AG20443 (cell line): ENCODE measurements at places on chromosomes 7 and 10.

DNA sequence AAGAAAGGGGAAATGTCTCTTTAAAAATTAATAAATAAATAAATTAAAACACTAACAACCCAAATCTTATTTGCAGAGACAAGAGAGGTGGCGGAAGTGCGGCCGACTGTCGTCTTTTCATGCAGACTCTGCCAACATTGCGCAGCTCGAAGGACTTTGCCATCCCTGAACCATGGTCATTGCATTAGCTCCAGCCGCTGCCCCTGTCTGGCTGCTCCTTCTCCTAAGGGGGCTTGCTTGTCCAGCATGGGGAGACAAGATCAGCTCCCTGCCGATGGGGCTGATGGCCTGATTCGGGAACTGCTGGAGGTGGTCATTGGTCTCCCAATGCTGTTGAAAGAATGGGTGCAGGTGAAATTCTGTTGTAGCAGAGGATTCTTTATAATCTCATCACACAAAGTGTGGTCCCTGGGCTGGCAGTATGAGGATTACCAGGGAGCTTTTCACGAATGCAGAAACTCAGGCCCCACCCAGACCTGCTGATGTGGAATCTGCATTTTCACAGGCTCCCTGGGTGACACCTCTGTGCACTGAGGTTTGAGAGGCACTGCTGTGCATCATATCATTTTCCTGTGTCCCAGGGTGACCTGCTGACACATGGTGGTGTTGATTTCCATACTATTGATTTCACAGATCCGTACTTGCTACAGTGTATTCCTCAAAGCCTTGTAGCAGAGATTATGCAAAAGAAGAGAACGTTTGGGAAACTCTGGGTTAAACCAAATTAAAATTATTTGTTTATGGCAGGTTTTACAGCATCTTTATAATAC is 172.4 kb upstream of the ZMIZ1 start:
- no peak for DNase-seq

DNA sequence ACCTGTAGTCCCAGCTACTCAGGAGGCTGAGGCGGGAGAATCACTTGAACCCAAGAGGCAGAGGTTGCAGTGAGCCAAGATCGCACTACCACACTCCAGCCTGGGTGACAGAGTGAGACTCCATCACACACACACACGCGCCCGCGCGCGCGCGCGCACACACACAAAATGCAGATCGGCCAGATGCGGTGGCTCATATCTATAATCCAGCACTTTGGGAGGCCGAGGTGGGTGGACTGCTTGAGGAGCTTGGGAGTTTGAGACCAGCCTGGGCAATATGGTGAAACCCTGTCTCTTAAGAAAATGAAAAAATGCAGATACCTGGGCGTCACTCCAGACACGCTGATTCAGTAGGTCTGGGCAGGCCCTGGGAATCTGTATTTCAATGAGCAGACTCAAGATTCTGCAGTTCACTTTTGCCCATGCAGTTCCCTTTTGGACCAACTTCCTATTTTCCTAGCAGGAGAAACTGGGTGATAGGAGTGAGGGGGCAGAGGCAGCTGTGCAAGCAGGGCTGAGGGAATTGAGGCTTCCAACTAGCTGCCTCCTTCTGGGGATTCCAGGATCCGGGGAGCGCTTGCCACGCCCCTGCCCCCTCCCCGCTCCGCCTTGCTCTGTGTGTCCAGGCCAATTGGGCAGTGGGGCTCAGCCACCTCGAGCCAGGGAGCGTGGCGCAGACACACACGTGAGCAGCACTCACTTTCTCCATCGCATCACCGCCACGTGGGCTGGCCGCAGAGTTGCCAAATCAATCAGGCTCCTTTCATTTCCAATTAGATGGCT is 173.6 kb downstream of the SH3PXD2A start:
- DNase-seq, result no peak

DNA sequence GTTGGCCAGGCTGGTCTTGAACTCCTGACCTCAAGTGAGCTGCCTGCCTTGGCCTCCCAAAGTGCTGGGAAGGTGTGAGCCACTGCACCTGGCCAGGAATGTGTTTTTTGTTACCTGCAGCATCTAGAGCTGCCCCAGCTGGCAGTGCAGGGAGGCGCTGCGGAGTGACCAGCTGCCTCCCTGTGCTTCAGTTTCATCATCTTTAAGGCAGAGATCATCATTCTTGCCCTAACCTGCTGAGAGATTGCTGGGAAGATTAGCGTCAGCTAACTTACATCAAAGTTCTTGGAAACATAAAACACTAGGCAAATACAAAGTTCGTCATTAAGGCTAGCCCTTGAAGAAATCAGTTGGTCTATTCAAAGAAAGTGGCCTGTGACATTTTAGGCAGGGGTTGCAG is 2.3 kb downstream of the ZNF282 start:
- DNase-seq, result no peak

- DNase-seq, result no peak
Measured at GRCh38 chr10:89241026-89241425, 10.5 kb downstream of the LIPA start.

DNA sequence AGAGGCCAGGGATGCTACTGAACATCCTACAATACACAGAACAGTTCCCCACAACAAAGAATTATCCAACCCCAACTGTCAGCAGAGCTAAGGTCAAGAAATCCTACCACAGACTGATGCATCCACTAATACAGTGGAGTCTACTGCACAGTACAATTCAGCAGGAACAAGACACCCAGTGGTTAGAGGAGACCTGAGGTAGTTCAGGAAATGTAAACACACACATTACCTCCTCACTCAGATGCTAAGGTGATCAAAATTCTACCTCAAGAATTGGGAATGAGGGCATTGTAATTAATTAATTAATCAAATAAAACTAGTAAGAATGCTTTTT is 91.4 kb downstream of the ZFAND4 start:
- DNase-seq, result no peak

DNA sequence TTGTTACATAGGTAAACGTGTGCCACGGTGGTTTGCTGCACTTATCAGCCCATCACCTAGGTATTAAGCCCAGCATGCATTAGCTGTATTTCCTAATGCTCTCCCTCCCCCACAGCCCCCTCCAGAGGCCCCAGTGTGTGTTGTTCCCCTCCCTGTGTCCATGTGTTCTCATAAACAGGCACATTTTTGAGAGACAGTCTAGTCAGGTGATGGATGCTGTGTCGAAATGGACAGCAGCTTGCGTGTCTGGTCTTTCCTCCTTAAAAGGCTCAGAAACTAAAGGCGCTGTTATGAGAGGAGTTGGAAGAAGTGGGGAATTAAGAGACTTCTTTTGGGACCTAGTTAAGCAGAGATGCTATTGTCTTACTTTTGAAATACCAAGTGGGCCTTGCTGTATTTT is 296.0 kb downstream of the BBS9 start:
- DNase-seq, result no peak

DNA sequence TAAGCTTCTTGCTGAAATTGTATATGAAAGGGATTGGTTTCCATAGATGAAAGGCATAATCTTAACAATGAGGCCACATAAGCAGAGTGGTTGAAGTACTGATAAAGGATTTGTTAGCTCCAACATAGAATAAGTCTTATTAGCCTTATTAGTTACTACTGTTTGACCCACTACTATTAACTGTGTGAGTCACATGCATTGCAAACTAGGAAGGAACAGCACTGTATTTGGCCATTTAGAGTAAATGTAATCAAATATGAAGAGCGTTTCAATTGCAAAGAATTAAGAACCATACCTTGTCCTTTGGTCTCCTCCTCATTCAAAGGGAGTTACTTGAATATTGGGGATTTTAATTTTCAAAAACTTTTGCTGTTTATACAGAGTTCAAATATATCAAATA is 428.9 kb downstream of the MDFIC start:
- DNase-seq, result no peak
